Hematopoietic multipotent progenitor cell treated with erythropoietin and hydrocortisone succinate and interleukin-3 and kit ligand, for 4 days (in vitro differentiated cells): ENCODE measurements at places on chromosomes 3 and 15.

GRCh38 chr15:95987886-95988573 lies 342.5 kb upstream of the NR2F2 start:
- DNase-seq = no peak

GRCh38 chr3:66314455-66314854 lies 93.7 kb downstream of the SLC25A26 start:
- DNase-seq = no peak

- no peak for DNase-seq
These were observed 21.8 kb downstream of the ABHD2 start for GRCh38 chr15:89110060-89110459.

GRCh38 chr15:82571722-82572222 lies 31.5 kb upstream of the RPS17 start:
- peak; percentile 38 for DNase-seq

- DNase-seq = peak; percentile 91
These were observed 250.5 kb downstream of the UACA start for GRCh38 chr15:70512772-70513362.

GRCh38 chr3:48711727-48712126 lies 5.3 kb downstream of the IP6K2 start:
- DNase-seq = no peak

DNA sequence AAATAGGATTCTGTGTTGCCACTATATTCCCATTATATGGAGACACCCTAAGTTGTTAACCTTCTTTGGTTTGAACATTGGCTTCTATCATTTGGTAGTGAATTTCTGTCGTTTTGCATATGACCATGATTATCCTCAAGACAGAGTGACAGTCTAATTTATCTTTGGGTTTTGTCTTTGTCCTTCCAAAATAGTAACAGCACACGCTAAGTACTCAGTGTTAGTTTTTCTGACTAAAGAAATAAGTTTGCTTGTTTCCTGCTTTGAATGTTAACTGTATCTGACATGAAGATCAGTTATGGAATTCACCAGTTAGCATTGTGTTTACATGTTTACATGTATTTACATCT lies 352.5 kb upstream of the GRM7 start:
- no peak for DNase-seq

GRCh38 chr3:77868725-77869124 lies 828.8 kb downstream of the ROBO2 start:
- no peak for DNase-seq

DNA sequence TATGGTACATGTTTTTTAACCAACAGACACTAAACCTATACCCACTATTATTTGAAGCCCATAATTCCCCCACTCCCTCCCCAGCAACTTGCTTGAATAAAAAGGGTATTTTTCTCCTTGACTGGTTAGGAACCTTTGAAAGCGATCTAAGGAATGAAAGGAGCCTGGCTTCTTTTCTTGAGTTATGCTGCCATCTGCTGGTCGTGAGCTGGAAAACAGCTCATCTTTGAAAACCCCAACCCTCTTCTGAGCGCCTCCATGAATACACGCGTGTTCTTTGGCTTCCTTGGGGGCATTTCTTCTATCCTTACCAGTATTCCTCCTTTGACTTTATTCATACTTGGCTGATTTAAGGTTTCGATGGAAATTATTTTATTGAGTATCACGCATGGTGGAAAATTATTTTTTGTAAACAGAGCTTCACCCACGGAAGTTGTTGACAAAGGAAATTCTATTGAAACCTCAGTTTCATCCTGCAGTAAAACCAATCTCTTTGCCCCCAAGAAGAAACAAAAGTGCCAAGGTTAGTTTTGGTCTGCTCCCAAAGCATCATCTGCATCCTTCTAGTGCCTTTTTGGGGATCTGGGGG lies 171.6 kb downstream of the SV2B start:
- peak; percentile 87 for DNase-seq

- DNase-seq = no peak
These were observed 92.1 kb upstream of the TNFSF10 start for GRCh38 chr3:172615296-172615695.

- peak; percentile 27 for DNase-seq
These were observed 9.1 kb downstream of the FES start for GRCh38 chr15:90893175-90894090.

DNA sequence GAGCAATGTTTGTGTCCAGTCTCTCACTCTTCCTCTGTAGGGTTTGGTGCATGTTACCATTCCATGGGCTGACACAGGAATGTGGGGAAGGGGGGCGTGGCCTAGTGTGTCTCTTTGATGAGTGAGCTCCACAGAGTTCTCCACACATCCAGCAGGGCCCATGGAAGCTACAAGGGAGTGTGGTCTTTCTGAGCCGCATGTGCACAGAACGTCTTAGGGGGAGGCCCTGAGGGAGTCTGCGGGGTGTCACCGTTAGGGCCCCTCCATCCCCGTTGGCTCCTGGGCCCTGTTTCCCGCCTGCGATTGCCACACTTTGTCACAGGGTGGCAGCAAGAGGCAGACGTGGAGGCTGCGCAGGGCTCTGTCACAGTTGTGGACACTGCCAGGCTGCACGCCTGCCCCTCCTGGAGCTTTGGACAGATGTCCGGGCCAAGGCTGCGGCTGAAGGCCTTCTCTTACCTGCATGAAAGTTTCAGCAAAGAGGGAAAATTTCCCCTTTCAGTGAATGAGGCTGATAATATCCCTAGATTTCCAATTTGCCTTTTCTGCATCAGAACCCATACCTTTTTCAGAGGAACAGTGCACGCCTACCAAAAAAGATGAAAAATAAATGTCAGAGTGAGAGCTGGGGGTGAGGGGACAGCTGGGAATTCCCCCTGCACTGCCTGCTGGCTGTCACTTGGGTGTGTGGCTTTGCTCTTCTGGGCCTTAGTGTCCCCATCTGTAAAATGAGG lies 24.3 kb downstream of the CACNA2D3 start:
- DNase-seq = peak; percentile 60

GRCh38 chr15:99732124-99732750 lies 1.0 kb downstream of the LYSMD4 start:
- peak; percentile 32 for DNase-seq

DNA sequence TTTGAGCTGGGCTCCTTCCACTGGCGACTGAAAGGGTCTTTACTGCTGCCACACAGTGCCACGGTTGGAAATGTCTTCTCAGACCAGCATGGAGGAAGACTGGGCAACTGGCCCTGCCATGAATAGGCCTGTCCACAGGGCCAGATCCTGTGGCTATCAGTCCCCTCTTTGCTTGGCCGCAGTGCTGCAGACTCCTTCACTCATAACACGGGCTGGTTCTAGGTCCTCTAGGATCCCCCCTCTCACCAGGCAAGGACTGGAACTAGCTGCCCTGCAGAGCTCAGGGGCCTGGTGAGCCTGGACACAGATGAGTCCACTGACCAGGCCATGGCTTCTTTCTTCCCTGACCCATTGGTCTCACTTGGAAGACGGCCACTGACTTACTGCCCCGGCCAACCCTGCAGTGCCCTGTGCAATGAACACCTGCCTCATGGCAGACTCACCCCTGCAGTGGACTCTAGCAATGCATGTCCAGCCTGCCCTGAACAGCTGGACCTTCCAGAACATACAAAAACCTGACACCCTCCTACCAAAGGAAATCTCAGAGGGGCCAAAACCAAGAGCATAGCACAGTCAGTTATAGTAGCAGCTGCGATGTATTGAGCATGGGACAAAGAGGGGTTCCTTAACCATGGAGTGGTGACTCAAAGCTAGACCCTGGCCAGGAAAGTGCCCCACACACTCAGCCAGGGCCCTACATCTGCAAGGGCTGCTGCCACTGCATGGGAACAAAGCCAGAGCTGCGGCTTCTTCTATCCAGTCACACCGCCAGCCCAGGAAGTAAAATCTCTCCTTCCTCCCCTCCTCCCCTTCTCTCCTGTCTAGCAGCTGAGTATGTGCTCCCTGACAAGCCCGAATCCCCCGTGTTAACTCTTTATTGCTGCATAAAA lies 72.1 kb upstream of the ITGA11 start:
- DNase-seq = peak; percentile 58

- peak; percentile 84 for DNase-seq
These were observed 27.6 kb downstream of the RUBCN start for GRCh38 chr3:197709135-197709534.

GRCh38 chr3:187551416-187551815 lies 118.8 kb downstream of the SST start:
- no peak for DNase-seq
